ENCODE measurements at places on chromosomes 1 and 21.
A peak's percentile ranks its signal among the peaks of the same experiment; 100 is the strongest.

DNA sequence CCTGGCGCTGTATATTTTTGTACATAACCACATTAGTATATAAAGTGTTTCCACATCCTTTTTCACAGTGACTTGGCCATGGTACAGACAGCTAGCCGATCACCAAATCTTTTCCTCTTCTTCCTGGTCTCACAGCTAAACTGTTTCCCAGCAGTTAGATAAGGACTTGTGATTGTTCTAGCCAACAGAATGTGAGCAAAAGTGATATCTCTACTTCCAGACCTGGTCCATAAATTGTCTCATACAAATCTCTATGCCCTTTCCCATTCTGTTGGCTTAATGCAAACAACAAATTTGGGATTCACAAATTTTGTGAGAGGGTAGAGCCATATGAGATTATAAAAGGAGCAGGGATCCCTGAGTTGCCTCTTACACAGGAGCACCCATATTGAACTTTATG lies 19.5 kb downstream of the PAFAH2 start:
- DNase-seq = no peak

GRCh38 chr1:201515062-201515750 lies 8.3 kb upstream of the CSRP1 start:
- DNase-seq = no peak

DNA sequence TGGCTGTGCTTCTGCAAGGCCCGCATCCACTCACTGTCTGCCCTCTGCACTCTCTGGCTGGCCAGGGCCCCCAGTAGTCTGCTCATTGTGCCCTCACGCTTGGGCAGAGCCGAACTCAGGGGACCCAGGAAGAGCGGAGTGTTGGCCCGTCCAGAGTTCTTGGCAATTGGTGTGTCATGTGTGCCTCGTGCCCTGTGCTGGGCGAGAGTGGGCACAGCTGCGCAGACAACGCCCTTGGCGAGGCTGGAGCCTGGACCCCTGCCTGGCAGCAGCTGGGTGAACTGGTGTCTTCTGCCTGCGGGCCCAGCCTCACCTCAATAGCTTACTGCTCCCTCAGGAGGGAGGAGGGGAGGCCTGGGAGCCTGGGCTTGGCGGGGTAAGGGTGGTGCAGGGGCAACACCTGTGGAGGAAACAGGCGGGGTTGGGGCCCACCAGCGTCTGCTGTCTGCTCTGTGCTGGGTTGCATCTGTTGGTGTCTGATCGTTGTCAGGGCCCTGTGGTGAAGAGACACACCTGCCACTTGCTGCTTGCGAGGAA lies 2.1 kb downstream of the GUK1 start:
- no peak for DNase-seq

GRCh38 chr1:230839173-230839572 lies 29.1 kb downstream of the C1orf198 start:
- DNase-seq = no peak

DNA sequence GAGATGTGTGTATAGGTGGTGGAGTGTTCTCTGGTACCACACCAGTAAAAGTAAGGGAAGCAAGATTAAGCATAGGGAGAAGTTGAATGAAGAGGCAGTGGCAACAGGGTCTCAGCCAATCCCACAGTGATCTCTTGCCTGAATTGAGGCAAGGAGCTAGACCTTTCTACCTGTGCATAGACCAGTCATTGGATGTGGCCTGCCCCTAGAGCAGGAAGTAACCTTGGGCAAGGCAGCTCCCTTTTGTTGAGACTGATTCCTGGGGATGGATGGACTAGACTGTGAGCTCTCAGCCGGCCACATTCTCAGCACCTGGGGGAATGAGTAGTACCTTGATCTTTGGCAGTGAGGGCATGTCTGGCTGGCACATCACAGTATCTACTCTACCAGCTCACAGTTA lies 6.4 kb downstream of the USP16 start:
- DNase-seq = no peak

DNA sequence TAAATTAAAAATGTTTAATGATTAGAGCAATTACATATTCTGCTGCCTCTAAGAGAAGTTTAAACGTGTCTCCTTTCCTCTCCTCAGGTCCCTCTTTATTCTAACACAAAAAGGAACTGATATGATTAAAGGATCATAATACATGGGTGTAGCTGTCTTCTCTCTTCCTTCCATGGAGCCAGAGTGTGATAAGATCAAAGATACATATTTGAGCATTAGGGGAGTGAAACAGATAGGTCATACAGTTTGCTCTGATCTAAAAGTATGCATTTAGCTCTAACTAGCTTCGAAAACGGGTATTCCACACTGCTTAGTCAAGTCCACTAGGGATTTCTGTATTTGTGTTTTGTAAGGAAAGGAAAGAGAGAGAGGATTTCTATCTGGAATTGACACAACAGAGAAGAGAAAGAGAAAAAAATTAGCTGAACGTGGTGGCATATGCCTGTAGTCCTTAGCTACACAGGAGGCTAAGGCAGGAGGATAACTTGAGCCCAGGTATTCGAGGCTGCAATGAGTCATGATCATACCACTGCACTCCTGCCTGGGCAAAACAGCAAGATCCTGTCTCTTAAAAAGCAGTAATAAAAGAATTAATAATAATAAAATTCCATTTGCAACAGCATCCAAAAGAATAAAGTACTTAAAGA lies 63.1 kb downstream of the CDC42BPA start:
- no peak for DNase-seq

- no peak for DNase-seq
These were observed 44.1 kb downstream of the NPHP4 start for GRCh38 chr1:5947978-5948680.

DNA sequence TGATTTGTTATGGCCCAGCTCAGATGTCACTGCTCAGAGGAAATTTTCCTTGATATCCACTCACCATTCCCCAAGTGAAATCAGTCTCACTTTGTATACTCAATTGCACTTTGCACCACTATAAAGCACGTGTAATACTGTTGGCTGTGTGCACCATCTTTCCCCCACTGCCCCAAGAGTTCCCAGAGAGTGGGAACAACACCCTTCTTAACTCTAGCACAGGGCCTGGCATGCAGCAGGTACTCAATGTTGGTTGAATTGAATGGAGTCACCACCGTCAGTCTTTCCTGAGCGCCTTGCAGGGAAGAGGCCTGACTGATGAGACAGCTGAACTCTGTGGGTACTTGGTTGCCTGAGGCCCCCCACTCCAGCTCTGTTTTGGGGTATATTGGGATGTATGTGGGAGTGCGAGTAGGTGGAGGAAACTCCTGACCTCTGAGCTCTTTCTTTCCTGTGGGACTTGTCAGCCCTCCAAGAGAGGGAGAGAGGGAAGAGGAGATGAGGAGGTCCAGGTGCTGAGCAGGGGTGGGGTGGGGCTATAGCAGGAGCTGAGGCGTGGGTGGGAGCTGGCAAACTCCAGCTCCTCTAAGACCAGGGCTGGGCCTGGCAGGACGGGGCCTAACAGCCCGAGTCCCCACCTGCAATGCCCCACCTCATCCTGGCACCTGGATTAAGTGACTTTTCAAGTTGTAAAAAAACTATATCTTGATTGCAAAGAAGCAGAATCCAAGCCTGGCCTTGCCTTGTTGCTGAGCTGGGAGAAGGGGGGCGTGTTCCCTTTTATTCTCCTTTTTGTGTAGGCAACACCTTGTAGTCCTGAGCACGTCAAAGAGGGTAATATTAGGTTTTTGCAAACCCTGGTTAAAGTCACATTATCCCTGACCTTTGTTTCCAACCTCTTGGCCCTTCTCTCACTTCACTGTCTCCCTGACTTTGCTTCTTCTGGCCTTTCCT lies 19.4 kb upstream of the WASF2 start:
- DNase-seq = no peak

DNA sequence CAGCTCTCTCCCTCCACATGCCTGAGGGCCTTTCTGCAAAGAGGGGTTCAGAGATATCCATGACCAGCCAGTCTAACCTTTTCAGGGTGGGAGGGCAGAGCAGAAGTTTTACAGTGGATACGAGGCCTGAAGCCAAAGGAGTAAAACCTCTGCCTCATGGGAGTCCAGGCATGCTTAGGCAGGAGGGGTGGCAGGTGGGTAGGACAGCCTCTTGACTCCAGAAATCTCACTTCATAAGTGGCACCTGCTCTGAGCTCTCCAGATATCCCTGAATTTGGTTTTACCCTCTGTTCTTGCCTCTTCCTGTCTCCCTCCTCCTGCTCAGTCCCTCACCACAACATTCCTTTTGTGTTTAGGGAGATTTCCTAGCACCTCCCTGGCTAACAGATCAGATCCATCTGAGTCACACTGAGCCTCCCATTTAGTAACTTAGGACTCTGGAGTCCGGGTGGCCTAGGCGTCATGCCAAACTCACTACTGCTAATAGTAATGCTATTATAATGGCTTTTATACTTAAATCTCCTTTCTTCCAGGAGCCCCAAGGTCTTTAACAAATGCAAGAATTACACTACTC lies 201.0 kb downstream of the HS2ST1 start:
- DNase-seq = no peak

DNA sequence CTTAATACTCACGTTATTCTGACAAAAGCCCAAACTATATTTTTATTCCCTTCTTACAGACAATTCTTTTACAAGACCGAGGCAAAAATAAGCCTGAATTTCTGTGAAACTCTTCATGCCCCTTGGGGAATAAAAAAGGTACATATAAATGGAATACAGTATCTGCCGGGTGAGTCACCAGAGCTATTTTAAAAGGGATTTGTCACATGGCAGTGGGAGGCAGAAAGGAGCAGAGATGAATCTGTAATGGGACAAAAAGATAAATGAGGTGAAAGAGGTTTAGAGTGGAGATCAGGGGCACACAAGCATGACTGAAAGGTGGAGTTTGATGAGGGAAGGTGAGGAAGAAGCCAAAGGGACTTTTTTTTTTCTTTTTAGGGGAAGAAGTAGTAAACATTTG lies 8.8 kb downstream of the XCL1 start:
- no peak for DNase-seq

GRCh38 chr1:85322655-85323054 lies 46.2 kb upstream of the BCL10 start:
- DNase-seq = no peak

GRCh38 chr1:168260393-168260792 lies 20.3 kb upstream of the TBX19 start:
- DNase-seq = no peak

GRCh38 chr1:201626629-201627275 lies 87.8 kb downstream of the NAV1 start:
- no peak for DNase-seq

- no peak for DNase-seq
These were observed 11.5 kb downstream of the ZP4 start for GRCh38 chr1:237879195-237879594.

GRCh38 chr1:110338309-110338885 lies 780 bp upstream of the RBM15 start:
- peak; percentile 89 for DNase-seq

GRCh38 chr1:101314244-101314643 lies 77.4 kb downstream of the S1PR1 start:
- no peak for DNase-seq

GRCh38 chr1:6254691-6255090 lies 6.2 kb downstream of the GPR153 start:
- no peak for DNase-seq

DNA sequence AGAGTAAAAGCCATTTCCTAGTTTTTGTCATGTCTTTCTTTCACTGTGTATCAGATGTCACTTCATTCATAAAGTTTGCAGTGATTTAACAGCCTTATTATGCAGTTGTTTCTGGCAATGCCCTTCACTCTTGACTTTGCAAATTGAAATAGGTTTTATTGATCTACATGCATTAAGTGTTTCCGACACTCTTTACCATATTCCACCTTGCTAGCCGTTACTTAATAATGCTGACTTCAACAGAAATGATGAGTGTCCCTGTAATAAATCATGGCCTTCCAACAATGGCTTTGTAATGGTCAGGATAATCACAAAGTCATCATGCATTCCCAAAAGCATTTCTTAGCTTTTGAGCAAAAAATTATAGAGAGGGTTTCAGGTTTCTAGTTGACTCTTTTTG lies 236.8 kb upstream of the FMN2 start:
- no peak for DNase-seq

- DNase-seq = peak; percentile 44
These were observed 112.1 kb downstream of the HIVEP3 start for GRCh38 chr1:41806472-41807155.

- no peak for DNase-seq
These were observed 31.4 kb upstream of the DEPDC1 start for GRCh38 chr1:68528243-68528642.

DNA sequence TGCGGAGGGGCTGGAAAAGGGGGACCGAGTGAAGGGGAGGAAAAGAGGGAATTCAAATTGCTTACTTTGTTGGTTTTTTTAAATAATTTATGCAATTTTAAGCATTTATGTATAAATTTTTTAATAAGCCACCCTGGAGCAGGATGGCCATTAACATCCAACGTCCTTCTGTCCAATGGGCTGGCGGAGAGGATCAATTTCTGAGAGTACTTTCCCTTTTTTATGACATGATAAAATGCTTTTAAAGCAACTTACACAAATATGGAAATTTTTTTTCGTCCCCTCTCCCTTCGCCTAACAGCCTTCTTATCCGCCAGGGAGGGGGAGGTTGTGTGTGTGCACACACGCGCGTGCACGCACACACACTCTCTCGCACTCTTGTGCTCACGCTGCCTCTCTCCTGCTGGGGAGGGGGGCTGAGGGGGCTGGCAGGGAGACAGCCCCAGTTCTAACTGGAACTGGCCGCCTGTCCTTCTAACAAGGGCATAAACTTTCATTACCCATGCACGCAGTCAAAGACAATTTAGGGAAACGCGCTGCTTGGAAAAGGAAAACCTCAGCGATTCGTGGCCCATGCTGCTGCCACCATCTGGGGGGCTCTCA lies 123.2 kb downstream of the CASZ1 start:
- no peak for DNase-seq

- DNase-seq = no peak
These were observed 350.3 kb upstream of the LYPLAL1 start for GRCh38 chr1:218823291-218823900.

DNA sequence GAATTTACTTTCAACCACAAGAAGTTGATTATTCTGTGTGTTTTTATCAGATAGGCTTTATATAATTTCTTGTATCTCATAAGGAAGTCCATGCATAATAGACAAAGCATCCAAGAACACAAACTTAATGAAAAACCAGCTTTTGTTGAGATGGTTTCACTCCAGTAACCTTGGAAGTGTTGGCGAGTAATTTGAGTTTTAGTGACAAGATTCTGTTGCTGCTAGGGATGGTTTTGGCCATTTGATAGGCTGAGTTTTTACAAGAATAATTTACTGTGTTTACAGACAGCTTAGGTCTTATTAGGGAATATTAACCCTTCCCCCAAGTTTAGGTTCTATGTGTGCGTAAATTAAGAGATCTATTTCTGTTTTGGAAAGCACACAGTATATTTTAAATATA lies 513.6 kb downstream of the USP25 start:
- DNase-seq = no peak
